Transverse colon (tissue), 4 donors: ENCODE measurements at places on chromosomes 2 and 18. TPM values are rescaled to one million over a fixed set of nuclear protein-coding genes. Genes with fewer than 3 reads are reported as not detected.

Gene RAD51AP2
- 0.40 TPM for total RNA-seq

Gene ALPP
- not detected for total RNA-seq

Gene ARHGEF4
- total RNA-seq = 1.6 TPM

Gene HES6
- 29.9 TPM for total RNA-seq

Gene CHAC2
- total RNA-seq = 1.5 TPM

Gene DPP10
- 3.4 TPM for total RNA-seq

Gene DSC3
- total RNA-seq = not detected

Gene RPS27A
- total RNA-seq = 1,080 TPM

Gene ASB18
- not detected for total RNA-seq

Gene SNORC
- total RNA-seq = 18.6 TPM

Gene HJURP
- not detected for total RNA-seq

Gene KHK
- 2.8 TPM for total RNA-seq

Gene IL1F10
- not detected for total RNA-seq

Gene ALK
- 0.82 TPM for total RNA-seq

Gene TEX51
- not detected for total RNA-seq

Gene CYP27C1
- 0.64 TPM for total RNA-seq

Gene BCL11A
- total RNA-seq = 20.6 TPM

Gene EVA1A
- not detected for total RNA-seq

Gene TNFRSF11A
- total RNA-seq = 23.9 TPM

Gene NEUROD1
- total RNA-seq = not detected

Gene YIPF4
- total RNA-seq = 11.7 TPM

Gene SLC9A4
- total RNA-seq = not detected

Gene SMCHD1
- 165 TPM for total RNA-seq

Gene ALPI
- total RNA-seq = 35.8 TPM

Gene HTRA2
- total RNA-seq = 24.0 TPM

Gene MYCN
- total RNA-seq = not detected

Gene NYAP2
- 0.14 TPM for total RNA-seq

Gene AOX1
- total RNA-seq = 12.0 TPM
